ENCODE measurements at places on chromosomes 4 and X.

DNA sequence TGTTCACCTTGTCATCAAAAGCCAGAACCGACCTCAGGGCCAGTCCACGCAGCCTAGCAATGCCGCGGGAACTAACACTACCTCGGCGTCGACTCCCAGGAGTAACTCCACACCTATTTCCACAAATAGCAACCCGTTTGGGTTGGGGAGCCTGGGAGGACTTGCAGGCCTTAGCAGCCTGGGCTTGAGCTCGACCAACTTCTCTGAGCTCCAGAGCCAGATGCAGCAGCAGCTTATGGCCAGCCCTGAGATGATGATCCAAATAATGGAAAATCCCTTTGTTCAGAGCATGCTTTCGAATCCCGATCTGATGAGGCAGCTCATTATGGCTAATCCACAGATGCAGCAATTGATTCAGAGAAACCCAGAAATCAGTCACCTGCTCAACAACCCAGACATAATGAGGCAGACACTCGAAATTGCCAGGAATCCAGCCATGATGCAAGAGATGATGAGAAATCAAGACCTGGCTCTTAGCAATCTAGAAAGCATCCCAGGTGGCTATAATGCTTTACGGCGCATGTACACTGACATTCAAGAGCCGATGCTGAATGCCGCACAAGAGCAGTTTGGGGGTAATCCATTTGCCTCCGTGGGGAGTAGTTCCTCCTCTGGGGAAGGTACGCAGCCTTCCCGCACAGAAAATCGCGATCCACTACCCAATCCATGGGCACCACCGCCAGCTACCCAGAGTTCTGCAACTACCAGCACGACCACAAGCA lies 898 bp downstream of the UBQLN2 start:
- DNase-seq = peak; percentile 5

- no peak for DNase-seq
These were observed 3.5 kb upstream of the TIMP1 start for GRCh38 chrX:47578692-47579091.

DNA sequence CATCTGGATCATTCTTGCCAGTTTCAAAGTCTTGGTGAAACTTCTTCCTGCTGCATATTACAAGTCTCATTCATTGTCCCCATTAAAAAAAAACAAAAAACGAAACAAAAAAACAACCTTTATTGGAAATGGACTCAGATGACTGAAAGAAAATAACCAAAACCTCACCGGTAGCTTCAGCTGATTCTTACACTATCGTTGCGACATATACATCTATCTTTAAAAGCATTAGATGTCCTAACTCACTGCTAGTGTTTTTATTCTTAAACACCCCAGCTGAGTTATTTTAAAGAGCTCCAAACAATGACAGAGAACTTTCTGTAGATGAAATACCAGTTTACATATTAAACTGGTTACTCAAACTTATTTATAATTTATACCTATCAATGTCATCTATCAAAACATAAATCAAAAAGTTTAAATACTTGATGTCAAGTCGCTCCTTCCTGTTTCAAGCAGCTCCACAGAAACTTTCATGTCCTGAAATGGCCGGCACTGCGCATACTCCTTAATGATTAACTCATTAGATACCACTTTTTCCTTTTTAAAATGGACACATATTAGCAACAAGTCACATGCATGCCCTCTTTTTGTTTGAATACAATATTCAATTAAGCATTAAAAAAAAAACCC lies 87.2 kb downstream of the HPRT1 start:
- DNase-seq = no peak

- no peak for DNase-seq
These were observed 937.1 kb downstream of the PDHA2 start for GRCh38 chr4:96776920-96777527.

GRCh38 chr4:59869056-59869455 lies 1331.1 kb upstream of the ADGRL3 start:
- DNase-seq = no peak

DNA sequence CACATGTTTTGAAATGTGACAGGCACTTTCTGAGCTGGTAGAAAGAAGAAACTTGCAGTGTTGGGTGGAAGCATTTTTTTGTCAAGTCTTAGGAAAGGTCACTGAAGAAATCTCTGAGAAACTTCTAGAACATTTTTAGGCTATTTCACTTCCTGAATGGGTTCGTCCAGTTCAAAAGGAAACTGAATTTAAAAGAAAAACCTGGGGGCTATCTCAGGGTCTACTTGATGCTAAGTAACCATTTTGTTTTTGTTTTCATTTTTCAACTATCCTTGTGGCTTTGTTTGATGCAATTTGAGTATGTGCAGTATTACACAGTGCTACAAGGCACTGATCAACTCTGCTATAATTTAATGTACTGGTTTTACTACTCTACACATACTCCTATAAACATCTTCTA lies 34.0 kb upstream of the AMOT start:
- DNase-seq = no peak

DNA sequence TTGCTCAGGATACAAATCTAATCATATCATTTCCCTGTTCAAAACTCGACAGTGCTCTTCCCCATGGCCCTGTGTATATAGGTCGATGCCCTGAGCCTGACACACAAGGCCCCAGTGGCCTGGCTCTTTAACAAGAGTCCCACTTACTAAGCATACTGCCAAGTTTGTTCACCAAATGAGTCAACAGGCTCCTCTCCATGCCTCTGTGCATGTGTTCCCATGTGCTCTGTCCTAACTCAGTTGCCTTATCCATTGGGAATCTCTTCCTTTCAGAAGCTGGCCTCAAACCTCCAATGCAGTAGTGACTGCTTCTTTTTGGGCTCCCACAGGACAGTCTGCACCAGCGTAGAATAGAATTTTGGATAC lies 18.9 kb upstream of the CXCR3 start:
- no peak for DNase-seq

GRCh38 chr4:159175989-159176375 lies 73.1 kb downstream of the RAPGEF2 start:
- DNase-seq = no peak

GRCh38 chr4:82524570-82525152 lies 37.1 kb downstream of the TMEM150C start:
- DNase-seq = no peak

- no peak for DNase-seq
These were observed 170.5 kb upstream of the PITX2 start for GRCh38 chr4:110793381-110793801.

DNA sequence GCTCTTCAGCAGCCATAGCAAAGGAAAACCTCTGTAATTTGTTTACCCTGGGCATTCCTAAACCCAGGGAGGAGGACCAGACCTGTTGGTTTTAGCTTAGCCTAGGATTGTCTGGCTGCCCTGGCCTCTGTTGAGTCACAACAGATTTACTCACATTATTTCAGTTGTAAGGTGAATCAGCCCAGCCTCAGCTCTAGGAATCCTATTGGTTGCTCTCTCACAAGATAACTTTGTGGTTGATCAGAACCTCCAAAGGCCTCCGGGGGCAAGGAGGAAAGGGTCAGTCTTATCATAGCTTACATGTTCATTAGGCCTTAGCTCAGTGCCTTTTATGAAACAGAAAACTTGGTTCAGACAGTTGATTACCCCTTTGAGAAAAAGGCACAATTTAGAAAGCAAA lies 41.0 kb downstream of the PDK3 start:
- no peak for DNase-seq

GRCh38 chr4:6337331-6337935 lies 67.8 kb downstream of the WFS1 start:
- DNase-seq = no peak

- no peak for DNase-seq
These were observed 765.0 kb upstream of the DIAPH2 start for GRCh38 chrX:95919605-95920004.
